ENCODE measurements at places on chromosomes 4 and X.

DNA sequence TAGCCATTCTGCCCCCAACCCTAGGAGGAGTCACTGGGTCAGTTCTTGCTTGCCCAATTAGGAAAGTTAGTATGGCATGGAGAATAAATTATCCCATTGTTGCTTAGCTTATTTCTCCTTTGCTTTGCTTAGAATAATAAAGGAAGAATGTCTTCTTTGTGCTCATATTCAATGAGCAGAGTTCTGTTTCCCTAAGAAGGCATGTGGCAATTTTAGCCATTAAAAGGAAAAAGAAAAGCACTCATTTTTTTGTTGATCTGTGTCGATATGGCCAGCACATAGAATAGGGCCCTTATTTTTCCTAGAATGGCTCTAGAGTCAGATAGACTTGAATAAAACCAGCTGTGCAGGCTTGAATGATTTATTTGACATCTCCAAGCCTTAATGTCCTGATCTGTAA, 166.4 kb upstream of the PPARGC1A start:
- no peak for DNase-seq

GRCh38 chr4:168615294-168616065, 118.6 kb downstream of the PALLD start:
- no peak for DNase-seq

GRCh38 chrX:134599184-134599914, 58.9 kb downstream of the PLAC1 start:
- DNase-seq = no peak

GRCh38 chr4:2334826-2335728, 73.2 kb upstream of the MXD4 start:
- DNase-seq = no peak

- DNase-seq = no peak
Observed at GRCh38 chr4:99207069-99207743, 11.8 kb downstream of the ADH6 start.

DNA sequence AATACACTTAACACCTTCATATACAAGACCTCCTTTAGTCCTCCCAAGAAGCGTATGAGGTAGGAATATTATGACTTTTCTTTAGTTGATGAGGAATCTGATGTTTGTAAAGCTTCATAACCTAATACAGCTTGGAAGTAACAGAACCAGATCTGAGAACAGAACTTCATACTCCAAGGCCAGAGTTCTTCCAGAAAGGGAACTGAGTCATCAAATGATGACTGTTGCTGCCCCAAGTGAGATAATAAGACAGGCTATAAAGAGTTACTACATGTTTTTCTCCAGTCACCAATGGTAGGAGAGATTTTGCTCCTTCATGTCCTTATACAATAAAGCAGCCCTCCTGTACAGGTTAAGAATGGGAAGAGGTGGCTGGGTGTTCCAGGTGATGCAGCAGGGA, 74.3 kb upstream of the ANXA3 start:
- DNase-seq = no peak

GRCh38 chrX:67949270-67949669, 405.4 kb downstream of the AR start:
- DNase-seq = no peak

GRCh38 chr4:46839128-46839527, 69.9 kb downstream of the COX7B2 start:
- no peak for DNase-seq

GRCh38 chr4:23970201-23970850, 80.5 kb upstream of the PPARGC1A start:
- DNase-seq = no peak

DNA sequence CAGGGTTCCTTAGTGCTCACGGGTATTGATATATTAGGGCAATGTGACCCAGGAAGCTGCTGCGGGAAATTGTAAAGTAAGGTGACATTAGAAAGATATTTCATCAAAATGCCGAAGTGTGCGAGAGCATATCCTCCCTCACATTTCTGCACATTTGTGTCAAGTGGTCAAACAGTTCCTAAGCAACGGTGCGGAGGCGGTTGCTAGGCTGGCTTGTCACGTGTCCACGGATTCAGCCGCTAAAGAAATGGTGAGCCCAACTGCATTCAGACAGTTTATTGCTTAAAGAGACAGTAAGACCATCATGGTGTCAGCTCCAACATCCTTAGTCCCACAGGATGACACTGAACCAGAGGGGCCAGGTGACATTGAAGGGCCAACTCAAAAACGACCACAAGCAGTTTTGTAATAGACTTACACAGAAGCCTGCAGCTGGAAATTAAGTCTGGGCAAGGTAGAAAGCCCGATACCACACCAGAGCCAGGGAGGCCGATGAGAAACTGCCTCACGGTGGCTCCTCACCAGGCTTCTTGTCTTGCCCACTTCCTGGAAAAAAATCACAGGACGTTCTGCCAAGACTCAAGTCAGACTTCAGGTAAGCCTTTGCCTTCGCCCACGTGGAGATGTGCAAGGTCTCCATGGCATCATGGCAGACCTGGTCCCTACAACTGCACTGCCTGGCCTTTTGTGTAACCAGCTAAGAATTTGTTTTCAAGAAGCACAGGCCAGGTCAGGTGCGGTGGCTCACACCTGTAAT, 50.4 kb downstream of the USP11 start:
- DNase-seq = no peak

DNA sequence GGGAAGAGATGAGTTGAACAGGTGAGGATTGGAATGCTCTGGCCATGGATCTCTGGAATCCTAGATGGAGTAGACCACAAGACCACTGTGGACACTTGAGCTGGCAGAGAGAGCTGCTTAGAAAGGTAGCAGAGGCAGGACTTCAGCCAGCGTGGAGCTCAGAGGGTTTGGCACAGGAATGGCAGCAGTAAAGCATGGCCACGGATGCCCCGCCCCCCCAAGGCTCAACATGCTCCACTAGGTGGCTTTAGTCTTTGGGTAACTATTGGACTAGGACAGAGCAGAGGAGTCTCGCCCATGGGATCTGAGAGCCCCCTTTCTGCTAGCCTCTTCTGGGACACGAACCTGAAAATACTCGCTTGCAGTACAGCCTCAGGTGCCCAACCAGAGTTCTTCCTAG, 150.1 kb upstream of the NEIL3 start:
- DNase-seq = no peak

GRCh38 chr4:66872661-66873060, 672.6 kb downstream of the CENPC start:
- DNase-seq = no peak

- DNase-seq = no peak
Observed at GRCh38 chr4:87497578-87497977, 31.6 kb downstream of the SPARCL1 start.

DNA sequence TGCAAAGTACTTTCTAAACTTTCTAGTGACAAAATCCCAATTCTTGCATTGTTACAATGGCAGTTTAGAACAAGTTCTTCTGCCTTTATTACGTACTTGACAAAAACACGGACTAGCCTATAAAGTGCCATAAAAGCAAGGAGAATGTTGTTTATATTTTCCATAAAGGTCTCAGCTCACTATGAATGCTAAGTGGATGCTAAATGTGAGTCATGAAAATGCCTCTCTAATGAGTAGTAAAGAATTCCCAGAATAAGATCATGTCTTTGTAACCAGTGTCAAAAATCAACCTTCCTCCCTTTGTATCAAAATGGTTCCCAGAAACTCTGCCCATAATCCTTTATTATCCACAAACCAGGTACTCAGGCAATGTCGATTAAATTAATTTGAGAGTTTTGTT, 539.8 kb upstream of the SLIT2 start:
- no peak for DNase-seq

GRCh38 chr4:122787940-122788339, 38.7 kb upstream of the FGF2 start:
- DNase-seq = no peak

GRCh38 chr4:168304744-168305459, 13.7 kb downstream of the DDX60 start:
- no peak for DNase-seq

DNA sequence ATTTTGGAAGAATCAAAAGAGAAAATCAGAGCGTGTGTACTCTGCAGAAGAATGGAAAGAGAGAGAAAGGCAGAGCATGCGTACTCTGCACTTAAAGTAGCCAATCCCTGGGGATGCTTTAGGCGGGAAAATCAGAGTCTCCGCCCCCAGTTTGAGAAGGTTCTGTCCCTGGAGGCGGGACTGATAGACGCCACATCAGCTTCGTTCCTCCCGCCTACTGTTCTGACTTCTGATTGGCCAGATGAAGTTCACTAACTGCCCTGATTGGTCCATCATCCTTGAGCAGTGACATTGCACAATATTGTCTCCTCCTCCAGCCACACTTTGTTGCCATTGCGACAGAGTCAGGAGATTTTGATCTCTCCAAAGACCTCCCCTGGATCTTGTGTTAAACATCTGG, 23.8 kb downstream of the SSX1 start:
- DNase-seq = no peak

DNA sequence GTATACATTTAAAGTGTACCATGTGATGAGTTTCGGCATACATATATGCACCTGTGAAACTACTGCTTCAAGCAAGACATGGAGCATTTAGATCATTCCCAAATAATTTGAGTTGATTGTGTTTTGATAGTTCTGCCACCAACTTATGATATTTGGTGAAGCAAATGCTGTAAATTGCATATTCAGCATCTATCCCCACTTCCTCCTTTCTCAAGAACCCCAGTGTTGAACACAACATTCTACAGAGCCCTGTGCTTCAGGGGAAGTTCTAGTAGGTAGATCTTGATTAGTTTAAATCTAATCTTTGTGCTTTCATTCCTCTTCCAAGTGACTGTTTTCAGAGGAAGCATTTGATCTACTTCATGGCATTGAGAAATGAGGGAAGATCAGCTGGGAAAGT, 5.4 kb upstream of the SHROOM3 start:
- DNase-seq = no peak

DNA sequence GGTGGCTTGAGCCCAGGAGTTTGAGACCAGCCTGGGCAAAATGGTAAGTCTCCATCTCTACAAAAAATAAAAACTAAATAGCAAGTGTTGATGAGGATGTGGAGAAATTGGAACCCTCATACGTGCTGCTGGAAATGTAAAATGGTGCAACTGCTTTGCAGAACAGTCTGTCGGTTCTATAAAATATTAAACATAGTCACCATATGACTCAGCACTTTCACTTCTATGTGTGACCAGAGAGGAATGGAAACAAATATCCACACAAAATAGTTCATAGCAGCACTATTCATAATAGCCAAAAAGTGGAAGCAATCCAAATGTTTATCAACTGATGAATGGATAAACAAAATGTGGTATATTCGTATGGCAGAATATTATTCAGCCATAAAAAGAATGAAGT, 60.8 kb upstream of the FMR1 start:
- no peak for DNase-seq

DNA sequence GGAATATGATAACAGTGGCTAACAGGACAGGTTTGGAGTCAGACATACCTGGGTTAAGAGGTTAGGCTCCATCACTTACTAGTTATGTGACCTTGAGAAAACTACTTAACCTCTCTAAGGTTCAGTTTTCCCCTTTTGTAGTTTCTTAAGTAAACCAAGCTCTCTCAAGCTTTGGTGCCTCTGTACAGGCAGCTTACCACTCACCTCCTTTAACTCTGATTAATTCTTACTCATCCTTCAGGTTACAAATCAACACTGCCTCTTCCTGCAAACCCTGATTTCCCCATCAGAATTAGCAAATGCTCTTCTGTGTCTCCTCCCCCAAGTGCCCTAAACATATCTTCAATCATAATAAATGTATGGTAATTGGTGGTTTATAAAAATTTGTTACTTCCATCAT, 3.5 kb upstream of the SERTM2 start:
- no peak for DNase-seq

DNA sequence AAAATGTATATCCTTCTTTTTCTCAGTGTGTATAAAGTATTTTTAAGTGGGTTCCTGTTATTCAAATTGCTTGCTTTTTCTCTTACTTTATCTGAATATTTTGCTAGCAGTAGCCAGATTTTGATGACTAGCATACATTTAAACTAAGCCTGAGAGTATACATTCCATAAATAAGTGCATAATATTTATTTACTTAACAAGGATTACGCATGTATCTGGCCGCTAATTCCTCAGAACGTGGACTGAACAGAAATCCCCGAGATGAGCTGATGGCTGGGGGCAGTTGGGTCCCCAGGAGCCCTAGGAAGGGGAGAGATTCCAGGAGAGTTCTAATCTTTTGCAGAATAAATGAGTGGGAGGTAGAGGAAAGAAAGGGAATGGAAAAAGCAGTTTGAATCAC, 91.0 kb downstream of the PHOX2B start:
- no peak for DNase-seq

- no peak for DNase-seq
Observed at GRCh38 chr4:36046026-36046425, 198.3 kb downstream of the ARAP2 start.

DNA sequence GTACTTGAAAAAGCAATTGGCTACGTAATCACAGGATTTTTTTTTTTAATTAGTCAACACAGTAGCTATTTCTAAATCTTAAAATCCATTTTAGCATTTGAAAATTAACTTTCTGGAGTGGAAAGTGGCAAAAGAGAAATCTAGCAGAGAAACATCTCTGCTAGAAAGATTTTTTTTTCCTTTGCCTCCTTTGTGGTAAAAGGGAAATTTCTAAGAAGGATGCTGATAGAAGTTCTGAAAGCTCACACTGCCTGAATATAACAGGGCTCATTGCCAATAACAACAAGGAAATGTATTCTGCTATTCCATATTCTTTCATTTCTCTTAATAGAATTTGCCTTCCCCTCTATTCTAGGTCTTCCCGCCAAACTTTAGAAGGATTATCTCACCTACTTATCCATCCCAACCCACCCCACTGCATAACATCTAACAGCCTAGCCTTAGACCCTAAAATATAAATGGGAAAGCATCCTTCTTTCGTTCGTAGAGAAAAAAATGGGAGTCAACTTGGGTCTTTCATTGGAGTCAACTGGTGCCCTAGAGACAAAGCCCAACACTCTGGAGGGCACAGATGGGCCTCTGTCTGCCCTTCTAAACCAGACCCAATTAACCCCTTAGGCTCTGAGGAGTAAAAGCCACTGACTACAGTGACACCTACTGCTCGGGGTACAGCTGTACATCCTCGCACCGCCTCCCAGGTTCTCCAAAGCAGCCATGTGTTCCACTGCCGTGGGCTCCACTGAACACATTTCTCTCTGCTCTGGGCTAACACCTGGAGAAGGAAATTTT, 103.9 kb downstream of the MAML3 start:
- DNase-seq = no peak

DNA sequence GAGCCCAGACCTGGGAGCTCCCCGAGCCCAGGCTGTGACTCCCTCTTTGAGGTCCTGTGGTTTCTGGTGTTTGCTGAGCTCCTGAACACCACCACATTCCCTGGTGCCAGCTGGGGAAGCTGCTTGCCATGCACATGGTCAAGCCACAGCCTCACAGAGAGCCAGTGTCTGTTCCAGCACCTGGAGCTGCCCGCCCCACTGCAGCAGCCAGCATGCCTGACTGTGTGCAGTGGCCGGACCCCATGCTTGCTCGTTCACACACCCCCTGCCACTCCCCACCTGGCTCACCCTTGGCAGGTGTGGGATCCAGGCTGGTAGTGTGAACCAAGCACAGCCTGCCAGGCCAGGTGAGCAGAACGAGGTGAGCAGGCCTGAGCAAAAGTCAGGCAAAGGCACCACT, 95.6 kb upstream of the FAM9C start:
- no peak for DNase-seq

GRCh38 chr4:1869530-1870327, 1.5 kb upstream of the NSD2 start:
- DNase-seq = no peak

- DNase-seq = no peak
Observed at GRCh38 chrX:40852586-40852985, 117.2 kb upstream of the MED14 start.

All from stimulated activated CD8-positive, alpha-beta memory T cell treated with anti-CD3 and anti-CD28 coated beads, Interleukin-15, amount 100 ng/mL, for 24 hours (primary cell).